T-helper 17 cell (primary cell): ENCODE measurements at places on chromosomes 16 and 17.

DNA sequence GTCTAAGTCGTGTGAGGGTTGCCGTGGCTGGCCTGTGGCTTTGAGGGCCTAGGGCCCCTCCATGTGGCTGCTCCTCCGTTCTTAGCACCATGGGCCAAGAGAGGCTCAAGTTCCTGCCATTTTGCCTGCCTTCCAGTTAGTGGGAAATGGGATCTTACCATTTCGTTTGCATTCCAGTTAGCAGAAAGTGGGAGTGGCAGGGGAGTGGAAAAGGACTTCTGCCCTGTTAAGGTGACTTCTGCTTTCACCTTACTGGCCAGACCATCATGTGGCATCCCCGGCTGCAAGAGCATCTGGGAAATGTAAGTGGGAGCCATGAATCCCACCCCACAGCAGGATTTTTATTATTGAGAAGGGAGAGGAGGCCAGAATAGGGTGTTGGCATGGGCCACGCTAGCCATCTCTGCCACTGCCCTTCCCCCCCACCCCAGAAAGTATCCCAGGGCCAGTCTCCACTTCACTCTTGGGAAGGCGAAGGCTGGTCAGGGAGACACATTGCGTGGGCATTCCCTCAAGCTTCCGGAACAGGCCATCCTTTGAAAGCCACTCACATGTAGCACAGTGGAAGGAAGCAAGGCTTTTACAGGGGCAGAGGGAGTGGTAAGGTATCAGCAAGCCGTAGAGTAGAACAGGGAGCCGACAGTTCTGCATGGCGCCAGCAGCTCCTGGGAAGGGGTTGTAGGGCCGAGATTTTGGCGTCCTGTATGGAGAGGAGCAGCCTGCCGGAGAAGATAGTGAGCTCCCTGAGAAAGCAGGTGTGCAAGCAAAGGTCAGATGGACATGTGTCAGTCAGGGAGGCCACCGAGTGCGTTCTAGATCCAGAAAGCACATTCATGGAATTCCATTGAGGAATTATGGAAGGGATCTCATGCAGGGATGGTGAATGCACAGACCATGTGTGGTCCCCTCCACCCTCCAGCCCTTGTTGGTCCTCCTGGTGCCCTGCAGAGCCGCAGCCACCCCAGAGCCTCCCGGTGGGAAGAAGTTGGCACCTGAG lies 33.4 kb downstream of the CMIP start:
- no peak for DNase-seq

DNA sequence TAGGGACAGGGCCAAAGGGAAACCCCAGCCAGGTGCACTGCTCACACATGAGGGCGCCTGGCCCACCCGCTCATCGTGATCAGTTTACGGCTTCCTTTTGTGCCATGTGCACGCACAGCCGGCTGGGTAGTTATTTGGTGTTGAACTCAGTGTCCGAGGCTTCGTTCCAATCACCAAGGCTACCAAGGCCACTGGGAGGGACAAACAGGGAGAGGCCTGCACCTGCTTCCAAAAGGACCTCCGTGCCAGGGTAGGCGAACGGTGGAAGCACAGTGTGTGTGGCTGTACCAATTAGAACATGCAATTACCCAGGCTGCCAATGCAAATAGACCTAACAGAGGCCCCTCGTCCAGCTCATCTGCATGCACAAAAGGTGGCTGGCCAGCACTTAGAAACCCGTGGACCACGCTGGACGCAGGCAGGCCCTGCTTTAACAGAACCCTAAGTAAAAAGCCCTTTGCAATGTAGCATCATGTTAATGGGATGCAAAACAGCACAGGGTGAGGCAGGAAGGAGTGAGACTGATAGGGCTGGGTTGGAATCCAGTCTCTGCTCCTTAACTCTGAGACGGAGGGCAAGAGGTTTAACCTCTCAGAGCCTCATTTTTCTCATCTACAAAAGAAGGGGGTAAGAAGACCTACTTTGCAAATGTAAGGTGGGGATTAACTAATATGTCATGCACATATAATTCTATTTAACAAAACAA lies 204.0 kb downstream of the XYLT1 start:
- DNase-seq, result no peak

- no peak for DNase-seq
Observed at GRCh38 chr17:67452681-67453554, 75.8 kb downstream of the PITPNC1 start.

GRCh38 chr16:58195344-58195743 lies 2.6 kb downstream of the CSNK2A2 start:
- DNase-seq, result no peak

- no peak for DNase-seq
Observed at GRCh38 chr16:262121-262745, 13.5 kb downstream of the RGS11 start.

- DNase-seq, result no peak
Observed at GRCh38 chr17:37661400-37662014, 18.3 kb upstream of the DDX52 start.

DNA sequence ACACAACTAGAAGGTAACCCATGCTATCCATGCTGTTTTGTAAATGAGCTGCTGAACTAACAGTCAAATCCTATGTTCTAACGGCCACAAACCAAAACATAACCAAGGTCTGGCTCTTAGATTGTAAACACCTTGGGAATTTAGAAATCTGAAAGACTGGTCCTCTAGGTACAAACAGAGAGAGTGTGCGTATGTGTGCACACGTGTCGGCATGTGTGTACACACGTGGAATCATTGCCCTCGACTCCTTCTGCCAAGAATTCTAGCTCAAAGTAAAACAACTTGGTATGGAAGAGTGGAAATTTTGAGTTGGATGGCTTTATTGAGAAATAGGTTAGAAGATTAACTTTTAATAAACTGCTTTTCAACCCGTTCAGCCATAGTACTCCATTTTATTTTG lies 18.1 kb upstream of the GHDC start:
- DNase-seq, result no peak

- DNase-seq, result no peak
Observed at GRCh38 chr17:37117373-37118142, 168.8 kb downstream of the AATF start.

DNA sequence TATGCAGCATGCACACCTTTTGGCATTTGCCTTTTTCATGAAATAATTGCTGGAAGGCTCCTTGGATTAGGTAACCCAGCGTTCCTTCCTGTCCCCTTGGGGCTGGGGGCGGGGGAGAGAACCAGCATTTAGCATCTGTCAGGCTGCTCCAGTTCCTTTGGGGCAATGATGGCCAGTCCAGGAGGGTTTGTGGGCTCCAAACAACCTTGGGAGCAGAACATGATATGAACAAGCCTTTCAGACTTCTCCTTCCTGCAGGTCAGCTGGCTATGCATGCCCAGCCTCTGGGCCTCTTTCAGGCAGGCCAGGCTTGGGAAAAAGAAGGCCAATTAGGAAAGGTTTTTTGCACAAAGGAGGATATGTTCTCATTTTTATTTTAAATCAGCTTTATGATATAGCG lies 1.1 kb upstream of the SMTNL2 start:
- DNase-seq, result no peak

DNA sequence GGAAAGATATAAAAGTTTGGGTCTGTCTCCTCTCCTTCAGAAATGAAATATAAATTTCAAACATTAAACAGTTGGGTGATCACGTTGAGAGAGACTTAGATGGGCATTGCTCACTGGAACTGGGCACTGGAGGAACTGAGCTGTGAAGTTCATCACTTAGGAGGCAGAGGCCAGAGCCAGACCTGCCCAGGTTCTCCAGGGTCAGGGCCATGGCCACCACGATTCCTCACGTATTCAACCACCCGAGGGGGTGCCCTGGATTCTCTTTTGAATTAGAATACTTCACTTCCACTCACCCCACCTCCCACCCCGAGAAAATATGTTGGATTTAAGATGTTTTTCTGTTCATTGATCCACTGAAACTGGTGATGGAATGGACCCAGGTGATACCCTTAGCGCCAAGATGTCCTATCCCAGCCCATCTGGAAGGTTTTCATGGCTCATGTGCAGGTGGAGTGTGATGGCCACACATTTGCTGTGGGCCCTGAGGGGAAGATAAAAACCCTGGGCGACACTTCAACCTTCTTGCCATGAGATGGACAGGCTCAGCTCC lies 6.1 kb downstream of the PRR29 start:
- no peak for DNase-seq

DNA sequence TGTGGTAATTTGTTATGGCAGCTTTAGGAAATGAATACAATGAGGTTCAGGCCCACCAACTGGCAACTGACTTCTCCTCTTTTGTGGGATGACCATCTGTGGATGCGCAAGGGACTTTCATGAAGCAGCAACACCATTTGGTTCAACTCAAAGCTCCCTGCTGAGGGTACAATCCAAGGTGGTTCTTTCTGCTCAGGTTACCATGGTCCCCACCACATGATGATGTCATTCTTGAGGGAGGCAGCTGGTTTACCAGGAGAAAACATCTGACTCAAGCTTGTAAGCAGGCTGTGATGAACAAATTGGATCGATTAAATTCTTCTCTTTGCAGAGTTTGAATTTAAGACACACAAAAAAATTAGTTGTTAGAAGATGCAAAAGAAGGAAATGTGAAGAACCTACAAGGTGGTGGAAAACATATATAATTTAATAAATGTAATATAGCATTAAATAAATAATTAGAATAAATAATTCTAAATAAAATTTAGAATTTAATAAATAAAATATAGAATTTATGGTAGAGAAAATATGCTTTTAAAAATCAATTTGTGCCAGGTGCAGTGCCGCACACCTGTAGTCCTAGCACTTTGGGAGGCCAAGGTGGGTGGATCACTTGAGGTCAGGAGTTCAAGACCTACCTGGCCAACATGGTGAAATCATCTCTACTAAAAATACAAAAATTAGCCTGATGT lies 67.6 kb upstream of the ANKFN1 start:
- no peak for DNase-seq

- DNase-seq, result no peak
Observed at GRCh38 chr17:65324611-65325342, 187.6 kb downstream of the RGS9 start.

DNA sequence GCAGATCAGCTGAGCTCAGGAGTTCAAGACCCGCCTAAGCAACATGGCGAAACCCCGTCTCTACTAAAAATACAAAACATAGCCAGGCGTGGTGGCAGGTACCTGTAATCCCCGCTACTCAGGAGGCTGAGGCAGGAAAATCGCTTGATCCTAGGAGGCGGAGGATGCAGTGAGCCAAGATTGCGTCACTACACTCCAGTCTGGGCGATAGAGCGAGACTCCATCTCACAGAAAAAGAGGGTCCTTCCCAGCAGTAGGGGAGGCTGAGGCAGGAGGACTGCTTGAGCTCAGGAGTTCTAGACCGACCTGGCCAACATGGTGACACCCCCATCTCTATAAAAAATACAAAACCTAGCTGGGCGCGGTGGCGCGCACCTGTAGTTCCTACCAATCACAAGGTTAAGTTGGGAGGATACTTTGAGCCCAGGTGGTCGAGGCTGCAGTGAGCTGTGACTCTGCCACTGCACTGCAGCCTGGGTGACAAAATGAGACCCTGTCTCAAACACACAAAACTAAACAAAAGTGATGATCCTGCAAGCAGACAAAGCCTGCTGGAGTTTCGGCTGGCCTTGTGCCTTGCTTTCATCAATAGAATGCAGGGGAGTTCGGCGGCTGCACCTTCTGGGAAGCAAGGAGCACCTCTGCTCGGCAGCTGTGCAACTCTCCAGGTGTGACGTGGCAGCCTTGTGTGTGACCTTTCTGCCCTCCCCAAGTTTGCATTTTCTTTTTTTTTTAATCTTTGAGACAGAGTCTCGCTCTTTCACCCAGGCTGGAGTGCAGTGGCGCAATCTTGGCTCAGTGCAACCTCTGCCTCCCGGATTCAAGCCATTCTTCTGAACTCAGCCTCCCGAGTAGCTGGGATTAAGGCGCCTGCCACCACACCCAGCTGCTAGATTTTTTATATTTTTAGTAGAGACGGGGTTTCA lies 12.4 kb upstream of the YWHAE start:
- DNase-seq, result no peak

- DNase-seq, result no peak
Observed at GRCh38 chr16:88264641-88265285, 118.0 kb upstream of the ZNF469 start.

DNA sequence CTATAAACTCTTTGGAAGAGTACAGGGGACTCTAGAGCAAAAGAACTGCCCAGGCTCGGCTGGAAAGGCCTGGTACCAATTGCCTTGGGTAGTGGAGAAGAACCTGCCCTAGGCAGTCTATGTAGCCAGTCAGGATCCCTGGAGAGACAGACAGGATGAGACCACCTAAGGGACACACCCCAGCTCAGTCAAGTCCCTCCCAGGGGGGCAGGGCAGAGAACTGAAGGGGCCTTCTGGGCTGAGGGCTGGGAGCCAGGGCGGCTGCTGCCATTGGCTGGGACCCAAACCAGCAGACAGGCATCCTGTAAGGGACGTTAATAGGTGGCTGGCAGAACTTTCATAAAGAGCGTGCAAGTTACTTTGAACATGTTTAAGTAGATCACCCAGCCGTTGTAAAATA lies 12.8 kb upstream of the SLC38A8 start:
- no peak for DNase-seq

- no peak for DNase-seq
Observed at GRCh38 chr16:30876867-30877266, 17.0 kb downstream of the BCL7C start.

DNA sequence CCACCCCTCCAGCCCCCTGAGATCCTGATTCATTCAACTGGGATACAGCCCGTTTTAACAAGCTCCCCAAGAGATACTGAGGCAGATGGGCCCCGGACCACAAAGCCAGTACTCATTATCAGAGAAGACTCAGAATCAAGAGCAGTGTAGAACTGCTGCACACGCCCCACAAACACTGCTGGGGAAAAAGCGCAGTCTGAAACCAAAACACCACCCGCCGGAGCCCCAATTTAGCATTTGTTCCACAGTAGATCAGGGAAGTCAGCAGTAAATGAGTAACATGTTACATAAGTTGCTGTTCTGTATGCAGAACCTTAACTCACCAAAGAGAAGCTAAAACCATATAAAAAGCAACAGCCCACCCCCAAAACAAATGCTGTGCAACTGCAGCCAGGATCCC lies 123.6 kb downstream of the CDYL2 start:
- no peak for DNase-seq

DNA sequence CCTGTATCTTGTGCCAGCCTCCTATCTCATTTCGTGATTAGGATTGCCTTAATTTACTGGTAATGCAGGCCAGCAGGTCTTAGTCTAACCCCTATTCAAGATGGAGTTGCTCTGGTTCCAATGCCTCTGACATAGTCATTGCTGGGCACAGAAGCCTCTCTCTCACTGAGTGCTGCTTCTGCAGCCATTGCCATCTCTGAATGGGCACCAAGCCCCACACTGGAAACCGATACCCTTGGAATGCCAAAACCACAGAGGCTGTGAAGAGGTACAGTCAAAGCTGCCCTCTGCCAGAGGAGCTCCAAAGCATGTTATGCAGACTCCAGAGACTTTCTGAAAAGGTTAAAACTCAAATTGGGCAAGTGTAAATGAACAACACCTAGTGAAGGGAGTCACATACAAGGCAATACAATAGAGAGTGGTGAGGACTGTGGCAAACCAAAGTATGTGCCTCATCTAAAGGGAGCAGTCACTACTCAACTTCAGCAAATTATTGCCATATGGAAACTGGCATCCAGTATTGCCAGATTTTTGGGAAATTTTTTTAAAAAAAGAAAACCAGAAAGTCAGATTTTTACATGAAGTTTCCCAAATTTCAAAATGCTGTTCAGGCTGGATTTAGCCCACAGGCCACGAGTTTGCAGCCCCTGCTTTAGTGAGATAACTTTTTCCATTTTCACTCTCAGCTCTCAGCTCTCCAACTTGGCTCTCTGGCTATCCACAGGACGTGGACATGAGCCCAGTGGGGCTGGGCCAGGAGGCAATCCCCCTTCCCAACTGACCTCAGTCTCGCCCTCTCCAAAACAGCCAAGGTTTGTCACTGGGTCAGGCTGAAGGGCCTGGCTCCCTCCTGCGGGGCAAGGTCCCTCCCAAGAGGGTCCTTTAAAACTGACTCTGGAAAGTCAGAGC lies 2.1 kb upstream of the MMP2 start:
- DNase-seq, result no peak

GRCh38 chr16:55912022-55912421 lies 36.8 kb upstream of the CES5A start:
- no peak for DNase-seq
